ENCODE measurements at places on chromosomes 6 and 20. TPM values are rescaled to one million over a fixed set of nuclear protein-coding genes. Genes with fewer than 3 reads are reported as not detected.

DNA sequence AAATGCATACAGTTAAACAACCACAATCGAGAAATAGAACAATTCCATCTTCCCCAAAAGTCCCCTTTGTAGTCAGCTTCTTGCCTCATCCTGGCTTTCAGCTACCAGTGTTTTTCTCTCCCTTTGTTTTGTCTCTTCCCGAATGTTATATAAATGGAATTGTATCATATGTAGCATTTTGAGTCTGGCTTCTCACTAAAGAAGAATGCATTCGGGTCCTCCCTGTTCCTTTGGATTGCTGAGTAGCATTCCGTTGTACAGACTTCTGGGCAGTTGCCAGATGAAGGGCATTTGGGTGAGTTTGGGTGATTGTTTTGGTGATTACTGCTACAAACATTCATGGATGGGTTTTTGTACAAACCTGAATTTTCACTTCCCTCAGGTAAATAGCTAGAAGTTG is 27.8 kb downstream of the PRPH2 start:
- no peak for DNase-seq

Gene VSTM2L
- not detected for total RNA-seq

Gene SIRPA
- 0.86 TPM for total RNA-seq

- DNase-seq: no peak
These were observed 24.9 kb upstream of the MAP3K7 start for GRCh38 chr6:90611543-90612312.

- DNase-seq: no peak
These were observed 19.2 kb upstream of the CDKN1A start for GRCh38 chr6:36659271-36659670.

DNA sequence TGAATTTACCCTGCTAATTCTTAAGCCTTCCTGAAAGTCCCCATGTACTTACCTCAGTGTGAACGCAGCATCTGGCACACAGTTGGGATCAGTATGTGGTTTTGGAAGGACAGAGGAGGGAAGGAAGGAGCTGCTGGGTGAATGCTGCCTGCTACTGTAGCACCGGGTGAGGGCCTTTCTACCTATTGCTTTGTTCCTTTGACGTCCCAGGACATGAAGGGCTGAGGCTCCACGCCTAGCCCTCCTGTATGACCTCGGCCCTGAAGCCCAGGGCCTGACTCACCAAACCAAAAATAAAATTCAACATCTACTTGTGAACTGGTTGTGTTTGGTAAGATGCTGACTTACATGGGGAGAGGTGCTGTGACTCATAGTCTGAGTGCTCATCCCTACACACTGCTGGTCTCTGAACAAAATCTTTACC is 51.1 kb downstream of the ARID1B start:
- no peak for DNase-seq

Gene PPP1R14C
- total RNA-seq: not detected

- DNase-seq: no peak
These were observed 31.7 kb downstream of the STX7 start for GRCh38 chr6:132481189-132481588.

Gene PDE10A
- total RNA-seq: not detected

DNA sequence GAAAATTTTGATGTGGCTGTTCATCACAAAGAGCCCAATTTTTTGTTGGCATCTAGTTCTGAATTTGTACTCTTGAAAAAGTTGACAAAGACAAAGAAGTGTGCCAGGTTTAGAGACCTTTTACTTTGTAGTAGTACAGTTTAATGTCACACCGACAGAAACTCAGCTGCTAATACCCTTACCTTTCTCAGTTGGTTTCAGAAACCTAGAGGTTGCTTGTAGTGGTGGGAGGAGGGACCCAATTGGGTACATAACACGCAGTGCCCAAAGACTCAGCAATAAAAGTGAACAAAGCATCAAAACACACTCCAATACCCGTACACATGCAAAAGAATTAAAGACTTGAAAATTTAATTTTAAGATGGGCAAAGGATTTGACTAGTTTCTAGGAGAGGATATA is 203.7 kb downstream of the CDKAL1 start:
- no peak for DNase-seq

DNA sequence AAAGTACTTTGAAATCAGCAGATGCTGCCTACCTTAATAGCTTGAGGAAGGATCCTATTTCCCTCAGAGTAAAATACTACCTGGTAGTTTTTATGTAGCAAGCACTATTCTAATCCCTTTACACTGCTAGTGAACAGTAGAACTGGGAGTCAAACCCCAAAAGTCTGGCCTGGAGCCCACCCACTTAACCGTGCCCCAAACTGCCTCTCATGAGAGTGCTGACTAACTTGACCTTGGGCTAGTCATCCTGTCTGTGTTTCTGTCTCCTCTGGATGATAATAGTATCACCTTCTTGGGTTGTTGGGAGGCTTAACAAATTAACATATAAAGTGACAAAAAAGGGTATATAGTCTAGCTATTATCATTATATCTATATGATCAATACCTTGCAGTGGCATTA is 140.5 kb downstream of the RCAN2 start:
- no peak for DNase-seq

GRCh38 chr6:36443471-36444428 is 950 bp downstream of the KCTD20 start:
- no peak for DNase-seq

DNA sequence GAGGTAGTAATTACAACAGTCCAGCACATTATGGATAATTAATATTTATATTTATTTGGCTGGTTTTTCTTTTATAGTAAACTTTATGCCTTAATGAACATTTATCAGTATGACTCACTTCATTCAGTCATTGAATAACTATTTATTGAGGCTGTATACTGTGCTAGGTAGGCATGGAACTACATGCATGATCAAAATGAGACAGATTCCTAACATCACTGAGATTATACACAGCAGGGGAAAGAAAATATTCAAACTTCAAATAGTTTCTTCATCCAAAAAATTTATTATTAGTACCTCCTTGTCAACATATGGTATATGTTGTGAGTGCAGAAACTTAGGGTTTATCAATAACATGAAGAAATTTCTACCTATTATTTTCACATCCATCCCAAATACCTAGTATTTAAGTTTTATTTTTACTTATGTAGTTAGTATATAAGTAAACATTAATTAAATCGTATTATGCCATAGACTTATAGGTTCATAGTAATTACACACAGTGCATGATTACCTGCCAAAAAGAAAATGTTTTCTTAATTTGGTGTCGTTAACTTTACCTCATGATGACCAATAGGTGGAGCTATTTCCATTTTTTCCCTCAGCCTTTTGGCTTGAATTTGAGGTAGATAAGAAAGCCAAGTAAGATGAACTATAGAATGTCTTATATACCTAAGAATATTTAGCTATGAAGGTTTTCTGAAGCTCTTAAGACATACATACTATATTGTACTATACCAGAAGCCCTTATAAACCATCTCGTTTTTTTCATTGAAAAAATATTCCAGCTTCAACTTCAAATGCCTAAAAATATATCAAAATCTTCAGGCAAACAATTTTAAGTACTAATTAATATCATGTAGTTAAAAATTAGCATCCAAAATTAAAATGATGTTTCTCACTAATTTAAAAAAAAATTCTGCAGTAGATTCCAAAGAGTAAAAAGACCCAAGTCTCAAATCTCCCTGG is 12.5 kb upstream of the TMEM30A start:
- no peak for DNase-seq

GRCh38 chr20:57381596-57382503 is 9.3 kb upstream of the RBM38 start:
- peak; percentile 61 for DNase-seq

- DNase-seq: no peak
These were observed 228.8 kb downstream of the TFAP2C start for GRCh38 chr20:56857950-56858349.

Gene OR2J1
- total RNA-seq: not detected

DNA sequence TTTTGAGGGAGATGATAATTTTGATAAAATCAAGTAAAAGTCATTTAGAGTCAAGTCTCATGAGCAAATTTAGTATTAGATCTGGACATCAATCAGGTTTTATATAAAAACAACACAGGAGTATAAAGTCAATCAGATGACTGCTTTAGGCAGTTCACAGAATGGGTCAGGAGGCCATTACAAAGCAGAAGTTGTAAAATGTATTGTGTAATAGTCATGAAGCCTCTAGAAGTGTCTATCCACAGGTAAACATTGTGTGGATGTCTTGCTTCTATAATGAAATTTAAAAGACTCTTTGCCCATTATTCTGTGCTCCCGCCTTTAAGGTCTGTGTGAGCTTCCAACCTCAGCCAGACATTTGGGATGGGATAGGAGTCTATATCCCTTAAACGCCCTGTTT is 28.8 kb downstream of the MAP7 start:
- no peak for DNase-seq

Gene BCL2L1
- total RNA-seq: 59.1 TPM

- DNase-seq: no peak
These were observed 57.1 kb downstream of the PHF20 start for GRCh38 chr20:35828916-35829315.

Gene PCMT1
- total RNA-seq: 32.4 TPM

Gene SLC22A3
- not detected for total RNA-seq

DNA sequence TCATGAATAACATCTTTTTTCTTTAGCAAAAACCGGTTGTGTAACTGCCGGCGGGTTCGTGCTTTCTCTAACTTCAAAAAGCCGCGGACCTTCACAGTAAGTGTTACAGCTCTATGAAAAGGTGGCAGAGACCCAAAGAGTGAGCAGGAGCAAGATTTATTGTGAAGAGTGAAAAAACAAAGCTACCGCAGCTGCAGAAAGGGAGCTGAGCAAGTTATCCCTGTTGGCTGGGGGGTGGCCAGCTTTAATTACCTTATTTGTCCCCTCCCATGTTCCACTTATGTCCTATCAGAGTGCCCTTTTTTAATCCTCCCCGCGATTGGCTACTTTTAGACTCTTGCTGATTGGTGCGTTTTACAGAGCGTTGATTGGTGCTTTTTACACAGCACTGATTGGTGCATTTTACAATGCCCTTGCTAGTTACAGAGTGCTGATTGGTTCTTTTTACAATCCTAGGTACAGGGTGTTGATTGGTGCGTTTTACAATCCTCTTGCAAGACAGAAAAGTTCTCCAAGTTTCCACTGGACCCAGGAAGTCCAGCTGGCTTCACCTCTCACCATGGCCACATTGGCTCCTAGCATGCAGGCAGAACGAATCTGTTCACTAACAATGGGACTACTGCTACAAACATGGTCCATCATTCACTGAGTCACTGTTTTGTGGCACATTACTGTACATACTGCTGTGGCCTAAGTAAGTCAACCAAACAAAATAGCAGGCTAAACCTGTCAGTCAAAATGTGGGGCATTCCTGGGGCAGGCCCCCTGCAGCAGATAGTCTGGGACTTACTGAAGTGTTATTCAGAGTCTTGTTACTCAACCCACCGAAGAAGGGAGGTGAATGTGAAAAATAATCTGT is 52.8 kb downstream of the MYLIP start:
- no peak for DNase-seq
